ENCODE measurements at places on chromosomes 13 and 19.

DNA sequence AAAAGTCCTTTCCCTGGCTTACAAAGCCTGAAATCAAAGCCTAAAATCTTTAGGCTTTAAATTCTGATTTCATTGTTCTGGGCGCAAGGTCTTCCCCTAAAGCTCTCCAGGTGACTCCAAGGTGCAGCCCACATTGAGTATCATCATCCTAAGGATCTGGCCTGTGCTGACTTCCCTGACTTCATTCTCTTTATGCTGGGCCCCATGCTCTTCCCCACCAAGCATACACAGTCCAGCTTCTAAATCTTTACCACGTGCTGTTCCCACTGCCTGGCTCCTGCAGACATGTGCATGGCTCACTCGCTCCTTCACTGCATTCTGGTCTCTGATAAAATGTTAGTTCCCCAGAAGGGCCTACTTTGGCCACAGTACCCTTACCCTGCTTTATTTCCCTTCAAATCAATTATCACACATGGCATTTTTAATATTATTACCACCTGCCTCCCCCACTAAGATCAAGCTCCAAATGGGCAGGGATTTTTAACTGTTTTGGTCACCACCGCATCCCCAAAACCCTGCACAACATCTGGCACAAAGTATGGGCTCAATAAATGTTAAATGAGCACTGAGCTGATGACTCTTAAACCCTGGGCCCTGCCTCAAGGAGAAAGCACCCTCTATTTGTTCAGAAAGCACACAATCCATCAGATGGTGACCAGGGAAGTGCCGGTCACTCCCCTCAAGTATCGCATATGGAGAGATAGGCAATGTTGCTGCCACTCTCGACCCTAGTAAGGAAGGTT, 3.3 kb downstream of the FBL start:
- no peak for DNase-seq

- DNase-seq = peak; percentile 80
Measured at GRCh38 chr13:48156466-48156865, 61.6 kb upstream of the MED4 start.

DNA sequence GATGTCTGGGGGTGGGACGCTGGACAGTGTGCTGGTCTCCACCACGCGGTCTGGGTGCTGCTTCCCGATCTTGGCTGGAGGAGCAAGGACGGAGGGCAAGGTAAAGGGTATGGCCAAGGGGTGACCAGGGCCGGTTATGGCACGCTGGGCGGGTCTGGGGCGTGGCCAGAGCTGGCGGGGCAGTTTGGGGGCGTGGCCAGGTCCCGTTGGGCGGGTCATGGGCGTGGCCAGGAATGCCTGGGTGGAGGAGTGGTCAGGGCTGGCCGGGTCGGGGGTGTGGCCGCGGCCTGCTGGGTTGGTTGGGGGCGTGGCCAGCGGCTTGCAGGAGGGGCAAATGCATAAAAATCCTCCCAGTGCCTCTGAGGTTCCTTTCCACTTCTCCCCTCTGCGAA, 19.2 kb downstream of the GPX4 start:
- DNase-seq = no peak

DNA sequence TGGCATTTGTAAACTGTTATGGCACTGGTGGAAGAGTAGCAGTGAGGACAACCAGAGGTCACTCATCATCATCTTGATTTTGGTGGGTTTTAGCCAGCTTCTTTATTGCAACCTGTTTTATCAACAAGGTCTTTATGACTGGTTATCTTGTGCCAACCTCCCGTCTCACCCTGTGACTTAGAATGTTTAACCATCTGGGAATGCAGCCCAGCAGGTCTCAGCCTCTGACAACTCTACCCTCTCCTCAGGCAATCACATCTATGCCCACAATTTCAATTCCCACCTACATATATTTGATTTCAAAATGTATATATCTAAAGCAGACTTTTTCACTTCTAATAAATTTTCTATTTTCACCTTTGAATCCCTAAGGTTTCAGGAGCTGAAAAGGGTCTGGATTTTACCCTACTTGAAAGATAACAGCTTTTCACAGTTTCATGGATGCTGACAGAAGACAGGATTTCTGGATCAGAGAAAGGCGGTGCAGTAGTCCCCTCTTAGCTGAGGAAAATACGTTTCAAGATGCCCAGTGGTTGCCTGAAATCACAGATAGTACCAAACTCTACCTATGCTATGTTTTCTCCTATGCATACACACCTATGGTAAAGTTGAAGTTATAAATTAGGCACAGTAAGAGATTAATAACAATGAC, 1171.8 kb downstream of the DIAPH3 start:
- no peak for DNase-seq

DNA sequence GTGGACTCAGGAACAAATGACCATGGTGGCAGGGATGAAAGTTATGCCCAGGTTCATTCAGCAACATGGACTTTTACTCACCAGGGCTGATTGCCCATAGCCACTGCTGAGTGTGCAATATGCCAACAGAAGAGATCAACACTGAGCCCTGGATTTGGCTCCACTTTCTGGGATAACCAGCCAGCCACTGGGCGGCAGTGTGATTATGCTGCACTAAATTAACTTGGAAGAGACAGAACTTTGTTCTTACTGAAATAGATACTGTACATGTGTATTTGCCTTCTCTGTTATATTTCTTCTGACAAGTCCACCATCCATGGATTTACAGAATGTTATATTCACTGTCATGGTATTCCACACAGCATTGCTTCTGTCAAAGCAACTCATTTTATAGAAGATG, 257.4 kb downstream of the TDRD3 start:
- no peak for DNase-seq

GRCh38 chr19:55324662-55325061, 479 bp downstream of the TMEM150B start:
- no peak for DNase-seq

- no peak for DNase-seq
Measured at GRCh38 chr19:2021453-2022140, 6.1 kb upstream of the BTBD2 start.

- DNase-seq = no peak
Measured at GRCh38 chr19:56942756-56943155, 102.2 kb upstream of the PEG3 start.

DNA sequence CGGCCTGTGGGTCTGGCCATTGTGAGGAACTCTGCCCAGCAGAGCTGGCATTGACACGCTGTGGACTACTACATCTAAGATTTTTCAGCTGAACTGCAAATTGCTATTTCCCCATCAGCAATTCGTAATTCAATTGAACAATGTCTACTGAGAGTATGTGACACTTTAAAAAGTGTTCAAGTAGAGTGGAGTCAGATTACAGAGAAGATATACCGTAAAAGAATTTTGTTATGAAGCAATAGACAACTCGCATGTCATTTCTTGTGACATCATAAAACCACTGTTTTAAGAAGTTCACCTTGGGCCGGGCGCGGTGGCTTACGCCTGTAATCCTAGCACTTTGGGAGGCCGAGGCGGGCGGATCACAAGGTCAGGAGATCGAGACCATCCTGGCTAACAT, 32.5 kb upstream of the C1QTNF9 start:
- no peak for DNase-seq

DNA sequence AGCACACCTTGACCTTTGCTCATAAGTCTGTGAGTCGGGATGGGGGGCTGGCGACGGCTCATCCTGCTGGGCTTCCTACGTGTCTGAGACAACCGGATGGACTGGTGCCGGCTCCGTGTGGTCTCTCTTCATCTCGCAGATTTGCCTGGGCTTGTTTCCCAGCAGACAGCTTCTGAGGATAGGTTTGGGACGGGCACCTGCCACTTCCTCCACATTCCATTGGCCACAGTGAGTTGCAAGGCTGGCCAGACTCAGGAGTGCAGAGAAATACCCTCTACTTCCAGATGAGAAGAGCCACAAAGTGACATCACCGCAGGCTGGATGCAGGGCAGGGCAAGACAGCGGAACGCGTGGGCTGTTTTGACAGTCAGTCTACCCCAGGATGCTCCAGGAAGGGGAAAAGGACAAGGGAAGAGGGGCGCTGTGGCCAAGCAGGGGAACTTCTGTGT, 48.1 kb downstream of the IRS2 start:
- no peak for DNase-seq

- peak; percentile 36 for DNase-seq
Measured at GRCh38 chr19:55640577-55641425, at the start of gene ZNF580. TSS of gene ZNF580 (plus strand) at chr19:55641002. CDS start at chr19:55642509, 1,507 bp downstream.

- DNase-seq = no peak
Measured at GRCh38 chr13:40552895-40553294, 113.5 kb downstream of the FOXO1 start.

DNA sequence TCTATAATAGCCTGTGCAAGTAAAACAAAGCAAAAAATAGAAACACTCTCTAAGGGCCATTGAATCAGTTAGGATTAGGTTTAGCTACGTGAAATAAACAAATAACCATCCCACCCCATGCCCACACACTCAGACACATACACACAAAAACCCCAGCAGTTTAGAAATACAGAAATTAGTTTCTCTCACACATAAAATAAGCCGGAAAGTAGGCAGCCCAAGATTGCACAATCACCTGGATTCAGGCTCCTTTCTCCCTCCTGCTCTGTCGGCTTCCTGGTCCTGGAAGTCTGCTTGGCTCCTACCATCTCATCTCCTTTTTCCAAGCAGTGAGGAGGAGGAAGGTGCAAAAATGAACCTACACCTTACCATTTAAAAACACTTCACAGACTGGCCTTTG, 22.6 kb upstream of the USP12 start:
- no peak for DNase-seq

DNA sequence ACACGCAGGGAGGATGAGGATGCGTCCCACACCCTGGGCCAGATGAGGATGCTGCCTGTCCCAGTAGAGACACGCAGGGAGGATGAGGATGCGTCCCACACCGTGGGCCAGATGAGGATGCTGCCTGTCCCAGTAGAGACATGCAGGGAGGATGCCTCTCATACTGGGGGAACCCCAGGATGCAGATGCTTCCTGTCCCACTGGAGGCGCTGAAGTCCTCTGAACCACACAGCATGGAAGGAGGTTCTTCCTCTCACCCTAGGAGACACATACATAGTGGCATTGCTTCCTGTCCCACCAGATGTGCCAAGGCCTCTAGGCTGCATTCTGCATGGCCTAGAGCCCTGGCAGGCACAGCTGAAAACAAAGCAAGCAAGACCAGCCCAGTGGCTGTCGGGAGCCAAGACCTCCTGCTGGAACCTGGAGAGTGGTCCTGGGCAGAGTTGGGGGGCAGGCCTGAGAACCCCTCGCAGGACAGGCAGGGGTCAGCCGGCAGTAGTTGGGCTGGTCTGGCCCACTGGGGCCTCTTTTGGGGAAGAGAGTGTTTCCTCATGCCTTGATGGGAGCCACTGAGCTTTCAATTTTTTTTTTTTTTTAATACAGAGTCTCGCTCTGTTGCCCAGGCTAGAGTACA, 4.3 kb downstream of the HPN start:
- DNase-seq = no peak

DNA sequence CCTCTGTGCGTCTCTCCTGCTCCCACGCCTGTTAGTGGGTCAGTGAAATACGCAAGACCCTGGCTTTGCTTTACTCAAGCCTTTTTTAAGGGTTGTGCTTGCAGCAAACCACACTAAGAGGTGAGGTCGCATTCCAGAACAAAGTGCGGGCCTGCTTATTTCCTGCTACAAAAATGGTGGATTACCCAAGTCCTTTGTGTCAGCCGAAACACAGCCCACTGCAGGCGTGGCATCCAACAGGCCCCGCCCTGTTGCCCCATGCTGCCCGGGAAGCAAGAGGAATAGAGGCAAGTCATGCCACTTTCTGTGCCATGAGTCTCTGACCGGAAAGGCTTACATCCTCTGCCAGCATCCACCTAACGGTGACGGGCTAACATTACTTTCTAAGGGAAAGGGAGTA, 7.7 kb upstream of the IRS2 start:
- DNase-seq = no peak

GRCh38 chr13:109941221-109941620, 154.8 kb upstream of the IRS2 start:
- DNase-seq = no peak

DNA sequence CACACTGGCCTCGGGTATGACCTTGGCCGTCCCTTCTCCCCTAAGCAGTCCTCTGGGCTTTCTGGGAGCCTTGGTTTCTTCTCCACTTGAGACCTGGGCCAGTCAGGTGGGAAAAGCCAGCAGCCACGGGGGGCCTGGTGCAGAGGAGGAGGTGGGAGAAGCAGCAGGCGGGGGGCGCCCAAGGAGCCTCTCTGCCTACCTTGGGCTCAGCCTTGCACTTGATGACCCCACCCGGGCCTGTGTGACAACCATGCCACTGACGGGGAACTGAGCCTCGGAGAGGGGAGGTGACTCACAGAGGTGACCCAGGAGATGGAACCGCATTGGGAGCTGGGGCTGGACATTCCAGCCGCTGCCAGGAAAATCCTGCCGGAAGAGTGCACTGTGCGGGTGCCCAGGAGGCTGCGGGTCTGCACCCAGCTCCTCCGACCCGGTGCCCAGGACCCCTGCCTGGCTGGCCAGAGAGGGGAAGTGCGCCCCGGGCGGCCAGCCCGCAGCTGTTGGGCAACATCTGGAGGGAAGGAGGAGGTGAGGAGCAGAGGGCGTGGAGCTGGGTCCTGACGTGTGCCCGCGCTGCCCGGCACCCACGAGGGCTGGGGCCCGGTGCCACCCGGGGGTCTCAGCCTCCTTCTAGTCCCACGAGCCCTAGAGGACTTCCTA, 23.4 kb upstream of the SLC7A10 start:
- no peak for DNase-seq

DNA sequence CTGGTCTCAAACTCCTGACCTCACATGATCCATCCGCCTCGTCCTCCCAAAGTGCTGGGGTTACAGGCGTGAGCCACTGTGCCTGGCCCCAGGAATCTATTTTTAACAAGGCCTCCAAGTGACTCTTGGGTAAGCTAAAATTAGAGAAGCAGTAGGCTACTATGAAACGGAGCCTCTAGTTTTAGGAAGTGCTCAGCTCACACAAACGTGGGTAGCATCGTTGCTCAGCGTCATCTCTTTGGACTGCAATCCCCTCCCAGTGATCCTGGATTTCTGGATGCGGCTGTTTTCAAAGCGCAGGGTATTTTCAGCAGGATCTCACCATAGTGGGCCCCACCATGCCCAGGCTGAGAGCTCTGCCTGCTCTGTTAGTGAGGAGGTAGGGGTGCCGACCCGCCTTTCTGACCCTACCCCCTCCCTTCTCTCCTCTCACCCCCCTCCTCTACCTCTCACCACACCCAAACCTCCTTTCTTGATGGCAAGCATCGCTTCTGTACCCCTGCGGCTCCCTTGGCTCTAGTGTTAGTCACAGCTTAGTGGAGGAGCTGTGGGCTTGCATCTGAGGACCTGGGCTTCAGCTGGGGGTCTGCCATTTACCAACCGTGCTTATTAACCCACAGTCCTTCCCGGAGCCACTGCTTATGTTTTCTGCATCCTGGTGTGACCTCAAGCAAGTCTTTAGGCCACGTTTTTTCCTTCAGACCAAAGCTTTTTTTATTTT, 34.2 kb downstream of the GJA3 start:
- DNase-seq = no peak

- DNase-seq = no peak
Measured at GRCh38 chr19:42471554-42472249, 29.0 kb upstream of the CXCL17 start.

- no peak for DNase-seq
Measured at GRCh38 chr19:27671876-27672275, 1541.1 kb downstream of the UQCRFS1 start.

DNA sequence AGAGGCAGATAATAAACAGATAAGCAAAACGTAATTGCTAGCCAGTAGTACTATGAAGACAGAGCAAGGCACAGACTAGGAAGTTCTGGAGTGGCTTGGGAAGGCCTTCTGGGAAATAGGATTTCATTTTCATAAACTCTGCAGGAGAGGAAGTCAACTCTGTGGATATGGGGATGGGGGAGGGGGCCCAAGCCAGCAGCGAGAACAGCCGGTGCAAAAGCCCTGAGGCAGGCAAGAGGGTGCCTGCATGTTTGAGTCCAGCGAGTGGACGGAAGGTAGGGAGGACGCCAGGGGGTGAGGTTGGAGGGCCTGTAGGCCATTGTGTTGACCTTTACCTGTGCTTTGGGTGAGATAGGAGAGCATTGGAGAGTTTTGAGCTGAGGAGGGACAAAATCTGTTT, 9.0 kb upstream of the ASF1B start:
- no peak for DNase-seq

All from activated naive CD4-positive, alpha-beta T cell (primary cell).